ENCODE measurements at places on chromosomes 4 and X.

DNA sequence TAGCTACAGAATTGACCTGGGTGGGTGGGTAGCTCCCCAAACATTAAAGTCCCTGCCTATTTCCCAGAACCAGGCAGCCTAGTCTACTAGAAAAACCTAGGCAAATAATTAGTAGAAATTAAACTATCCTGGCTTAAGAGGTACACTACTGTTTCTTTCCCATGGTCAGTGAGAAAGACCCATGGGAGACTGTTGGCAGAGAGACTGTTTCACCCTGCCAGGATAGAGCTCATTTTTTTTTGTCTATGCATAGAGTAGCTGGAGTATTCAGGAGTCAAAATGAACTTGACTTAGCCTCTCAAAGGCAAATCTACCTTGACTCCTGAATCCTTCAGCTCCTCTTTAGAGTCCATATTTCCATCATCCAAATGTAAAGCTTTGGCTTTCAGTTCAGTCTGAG is 107.0 kb upstream of the AR start:
- no peak for DNase-seq

- DNase-seq: no peak
These were observed 86.8 kb upstream of the FAM241A start for GRCh38 chr4:112058433-112058832.

- DNase-seq: no peak
These were observed 146.4 kb upstream of the EOLA2 start for GRCh38 chrX:150084496-150085229.

- DNase-seq: no peak
These were observed 46.9 kb upstream of the SLC25A4 start for GRCh38 chr4:185096032-185096653.

- no peak for DNase-seq
These were observed 105.7 kb downstream of the SLITRK2 start for GRCh38 chrX:145923376-145923775.

DNA sequence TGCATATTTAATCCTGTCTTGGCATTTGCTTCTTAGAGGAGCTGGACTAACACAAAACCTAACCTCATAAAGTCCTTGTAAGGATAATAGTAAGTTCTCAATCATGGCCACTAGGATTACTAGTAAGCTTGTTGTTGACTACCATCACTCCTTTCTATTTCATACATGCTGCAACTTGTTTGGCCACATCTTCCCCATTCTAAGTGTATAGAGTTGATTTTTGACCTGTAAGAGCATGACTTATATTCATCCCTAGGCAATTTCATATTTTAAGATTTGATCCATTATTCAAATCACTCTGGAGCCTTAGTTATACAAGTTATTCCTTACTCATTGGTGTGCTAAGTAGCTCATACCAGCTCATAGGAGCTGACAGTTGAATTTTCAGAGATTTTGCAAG is 109.4 kb downstream of the EFHC2 start:
- no peak for DNase-seq

GRCh38 chrX:120109378-120109777 is 6.3 kb downstream of the RHOXF1 start:
- DNase-seq: no peak

GRCh38 chrX:87873347-87873941 is 355.8 kb downstream of the KLHL4 start:
- DNase-seq: no peak

- DNase-seq: no peak
These were observed 11.0 kb upstream of the SH3TC1 start for GRCh38 chr4:8188085-8188484.

GRCh38 chr4:94961420-94961819 is 203.7 kb downstream of the BMPR1B start:
- DNase-seq: no peak

DNA sequence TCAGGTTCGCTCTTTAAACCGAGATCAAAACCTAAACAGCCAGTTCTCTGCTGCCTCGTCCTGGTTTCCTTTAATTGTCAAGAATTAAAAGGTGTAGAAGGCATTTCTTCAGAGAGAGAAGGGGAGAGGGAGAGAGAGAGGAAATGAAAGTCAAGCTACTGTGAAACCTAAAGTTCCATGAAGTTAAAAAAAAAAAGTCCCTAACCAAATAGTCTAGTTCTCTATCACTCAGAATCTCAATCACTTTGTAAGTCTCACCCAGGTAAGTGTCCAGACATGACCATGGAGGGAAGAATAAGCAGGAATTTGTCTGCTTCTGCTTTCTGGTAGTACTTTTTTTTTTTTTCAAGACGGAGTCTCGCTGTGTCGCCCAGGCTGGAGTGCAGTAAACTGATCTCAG is 18.8 kb upstream of the SMIM14 start:
- no peak for DNase-seq

- DNase-seq: no peak
These were observed 557.7 kb downstream of the RAB28 start for GRCh38 chr4:12926189-12927066.

GRCh38 chr4:120682981-120683380 is 239.5 kb downstream of the PRDM5 start:
- no peak for DNase-seq

- no peak for DNase-seq
These were observed 25.5 kb downstream of the FAM120C start for GRCh38 chrX:54157561-54157960.

DNA sequence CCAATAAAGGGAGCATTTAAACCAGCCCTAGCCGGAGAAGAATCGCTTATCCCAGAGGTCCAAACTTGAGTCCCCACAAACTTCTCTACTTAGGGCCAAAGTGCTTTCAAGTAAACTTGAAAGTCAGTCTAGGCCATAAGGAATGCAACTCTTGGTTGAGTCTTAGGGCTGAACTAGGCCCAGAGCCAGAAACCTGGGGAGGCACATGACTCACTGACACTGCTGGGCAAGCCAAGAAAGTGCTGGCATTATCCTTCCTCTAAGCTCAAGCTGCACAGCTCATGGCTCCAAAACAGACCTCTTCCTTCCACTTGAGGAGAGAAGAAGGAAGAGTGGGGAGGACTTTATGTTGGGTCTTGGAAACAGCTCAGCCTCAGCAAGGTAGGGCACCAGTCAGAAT is 1257.3 kb upstream of the DIAPH2 start:
- no peak for DNase-seq

DNA sequence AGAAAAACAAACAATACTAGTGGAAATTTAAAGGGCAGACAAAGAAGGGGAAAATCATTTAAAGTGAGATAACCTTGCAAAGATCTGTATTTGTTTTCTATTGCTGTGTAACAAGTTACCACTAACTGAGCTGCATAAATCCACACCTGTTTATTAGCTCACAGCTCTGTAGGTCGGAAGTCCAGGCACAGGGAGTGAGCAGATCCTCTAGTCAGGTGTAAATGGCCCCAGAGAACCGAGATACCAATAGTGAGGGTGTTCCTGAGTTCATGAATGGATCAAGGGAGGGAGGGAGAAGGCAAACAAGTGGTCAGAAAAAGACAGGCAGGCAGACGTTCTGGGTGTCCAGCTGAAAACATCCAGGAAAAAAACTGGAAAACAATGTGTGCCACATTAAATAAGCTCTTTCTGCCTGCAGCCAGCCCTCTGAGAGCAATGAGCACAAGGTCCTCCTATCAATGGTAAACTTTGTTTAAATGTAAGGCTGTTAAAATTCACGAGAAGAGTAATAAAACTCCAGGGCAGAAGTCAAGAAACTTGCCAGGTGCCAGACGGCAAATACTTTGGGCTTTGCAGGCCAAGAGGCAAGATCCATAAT is 25.0 kb downstream of the ADGRA3 start:
- no peak for DNase-seq

- DNase-seq: peak; percentile 83
These were observed 24.0 kb downstream of the CYTL1 start for GRCh38 chr4:4995103-4995907.

GRCh38 chr4:99759346-99759984 is 57.2 kb upstream of the DAPP1 start:
- DNase-seq: peak; percentile 23

DNA sequence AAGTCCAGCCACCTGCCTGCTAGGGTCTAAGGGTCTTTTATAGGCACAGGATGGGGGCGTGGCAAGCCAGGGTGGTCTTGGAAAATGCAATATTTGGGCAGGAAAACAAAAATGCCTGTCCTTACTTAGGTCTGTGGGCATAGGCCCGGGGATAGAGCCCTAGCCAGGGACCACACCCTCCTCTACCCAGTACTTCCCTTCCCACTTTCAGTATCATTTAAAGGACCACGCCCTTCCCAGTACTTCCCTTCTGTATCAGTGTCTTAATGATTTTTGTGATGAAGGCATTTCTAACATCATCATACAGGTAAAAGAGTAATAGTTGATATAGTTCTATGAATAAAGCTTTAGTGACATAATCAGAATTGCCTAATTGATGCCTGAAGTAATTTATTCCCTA is 11.4 kb downstream of the BANK1 start:
- no peak for DNase-seq

DNA sequence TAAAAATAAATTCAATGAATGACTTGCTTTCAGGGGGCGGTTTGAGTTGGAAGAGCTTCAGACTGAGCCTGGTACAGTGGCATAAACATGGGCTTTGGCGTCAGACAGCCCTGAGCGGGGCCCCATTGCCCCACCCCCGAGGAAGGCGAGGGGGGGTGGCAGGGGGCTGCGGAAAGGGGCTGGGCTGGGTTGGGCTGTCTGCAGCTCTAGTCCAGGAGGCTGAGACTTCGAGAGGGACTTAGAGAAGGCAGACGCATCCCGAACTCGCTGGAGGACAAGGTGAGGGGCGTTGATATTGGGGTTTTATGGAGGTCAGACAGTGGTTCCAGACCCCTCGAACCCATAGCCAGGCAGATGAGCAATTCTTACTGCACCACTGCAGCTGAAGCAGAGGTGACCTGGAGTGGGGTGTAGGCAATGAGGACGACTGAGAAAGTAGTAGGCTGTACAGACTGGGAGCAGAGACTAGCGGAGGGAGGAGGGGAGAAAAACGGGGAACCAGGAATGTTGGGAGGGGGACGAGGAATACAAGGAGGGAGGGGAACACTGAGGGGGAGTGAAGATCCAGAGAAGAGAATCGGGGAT is at the start of gene MAGED2:
Gene MAGED2 (plus strand): TSS at position 222 of the 585 bp plus-strand sequence. CDS start 1,587 bp downstream, outside the sequence.
- DNase-seq: peak; percentile 82

DNA sequence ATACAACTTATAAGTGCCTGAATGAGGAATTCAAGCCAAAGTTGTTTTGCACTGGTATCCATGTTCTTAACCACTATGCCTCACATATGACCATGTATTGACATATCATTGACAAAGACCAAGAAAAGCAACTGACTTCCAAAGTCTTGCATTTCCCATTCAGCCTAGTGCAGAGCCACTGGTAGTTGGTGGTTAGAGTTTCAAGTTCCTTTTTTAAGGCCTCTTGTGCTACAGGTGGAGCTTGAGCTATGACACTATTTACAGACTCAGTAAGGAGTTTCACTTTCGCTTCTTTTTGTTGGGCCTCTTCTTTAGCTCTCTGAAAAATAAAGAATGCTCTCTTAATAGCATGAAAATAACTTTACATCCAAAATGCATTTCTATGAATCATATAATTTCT is 763.0 kb downstream of the DMD start:
- DNase-seq: no peak

GRCh38 chr4:38273407-38273806 is 313.2 kb downstream of the PTTG2 start:
- no peak for DNase-seq

DNA sequence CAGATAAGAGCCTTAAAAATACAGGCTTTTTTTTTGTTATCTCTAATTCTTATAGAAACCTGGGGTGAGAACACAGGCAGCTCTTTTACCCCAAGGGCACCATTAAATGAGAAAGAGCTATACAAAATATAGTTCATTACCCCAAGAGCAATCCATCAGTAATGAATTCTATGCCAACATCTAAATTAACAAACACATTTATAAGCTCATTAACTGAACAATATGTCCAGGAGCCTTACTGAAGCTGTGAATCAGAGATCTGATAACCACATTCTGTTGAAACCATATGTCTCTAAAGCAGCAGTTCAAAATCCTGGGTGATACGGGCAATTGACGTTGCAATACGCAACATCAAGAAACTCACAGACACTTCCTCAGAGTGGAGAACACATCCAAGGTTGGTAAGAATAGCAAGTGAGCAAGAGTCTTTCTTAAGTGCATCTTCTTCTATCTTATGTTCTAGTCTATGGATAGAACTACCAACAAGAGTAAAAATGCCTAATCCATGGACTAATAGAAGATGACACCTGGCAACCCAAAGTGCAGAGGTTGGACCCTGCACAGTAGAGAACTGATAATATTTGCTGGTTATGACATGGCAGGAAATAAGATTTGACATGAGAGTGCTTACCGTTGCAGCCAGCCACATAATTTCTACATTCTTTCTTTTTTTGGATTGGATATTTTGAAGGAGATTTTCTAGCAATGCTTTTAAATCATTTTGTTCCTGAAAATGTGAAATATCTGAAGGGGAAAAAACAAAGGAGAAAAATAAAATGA is 449.3 kb downstream of the IL15 start:
- no peak for DNase-seq

DNA sequence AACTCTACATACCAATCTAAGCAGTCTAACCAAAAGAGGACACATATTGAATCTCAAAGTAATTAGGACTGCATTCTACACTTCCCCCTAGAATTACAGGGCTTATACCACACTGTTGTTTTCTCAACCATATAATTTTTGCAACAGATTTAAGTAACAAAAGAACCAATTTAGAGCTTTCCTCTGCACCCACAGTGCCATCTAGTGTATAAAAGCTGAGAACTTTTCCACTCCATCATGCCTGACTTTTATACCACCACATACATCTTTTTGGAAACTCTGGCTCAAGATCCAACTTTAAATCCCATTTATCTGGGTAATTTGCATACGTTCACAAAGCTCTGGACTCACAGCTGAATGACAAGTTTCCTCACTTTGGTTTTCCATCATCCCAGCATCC is 99.5 kb downstream of the EFHC2 start:
- DNase-seq: no peak

DNA sequence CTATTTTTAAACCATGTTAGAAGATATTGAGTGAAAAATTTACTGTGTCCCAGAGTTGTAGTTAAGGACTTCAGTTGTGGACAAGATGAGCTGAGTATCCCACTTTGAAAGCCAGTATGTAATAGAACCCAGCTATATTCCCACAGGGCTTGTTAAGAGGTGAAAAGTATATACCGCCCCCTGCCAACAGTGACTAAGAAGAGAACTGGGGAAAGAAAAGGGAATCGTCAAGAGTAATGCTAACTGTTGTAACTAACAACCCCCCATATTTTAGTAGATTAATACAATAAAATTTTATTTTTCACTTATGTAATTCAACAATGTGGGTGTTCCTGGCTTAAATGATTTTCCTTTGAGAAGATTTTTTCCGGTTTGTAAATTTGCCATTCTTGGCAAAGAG is 250.4 kb upstream of the GIMD1 start:
- DNase-seq: peak; percentile 20

- DNase-seq: no peak
These were observed 671.5 kb upstream of the GRIA3 start for GRCh38 chrX:122512561-122513072.

DNA sequence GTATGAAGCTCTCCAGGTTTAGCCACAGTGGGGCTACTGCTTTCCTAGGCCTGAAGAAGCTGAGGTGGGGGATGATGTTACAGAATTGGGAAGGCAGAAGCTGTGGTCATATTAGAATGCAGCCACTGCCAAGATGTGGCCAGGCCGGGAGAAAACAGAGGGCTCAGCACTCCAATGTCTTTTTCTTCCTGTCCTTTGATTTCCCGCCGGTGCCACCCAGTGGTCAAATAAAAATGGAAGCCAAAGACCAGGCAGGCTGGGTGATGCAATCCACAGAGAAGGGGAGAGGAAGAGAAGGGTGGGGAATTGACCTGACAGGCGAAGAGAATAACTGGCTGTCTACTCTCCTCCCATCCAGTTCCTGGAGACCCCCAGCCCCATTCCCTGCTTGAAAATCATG is 94.9 kb upstream of the SHISA3 start:
- DNase-seq: no peak

GRCh38 chr4:153138736-153139135 is 65.5 kb upstream of the TRIM2 start:
- DNase-seq: no peak

- DNase-seq: no peak
These were observed 9.6 kb upstream of the MTMR1 start for GRCh38 chrX:150683536-150684146.
